Urothelium cell line (cell line): ENCODE measurements at places on chromosomes 6 and 20.

DNA sequence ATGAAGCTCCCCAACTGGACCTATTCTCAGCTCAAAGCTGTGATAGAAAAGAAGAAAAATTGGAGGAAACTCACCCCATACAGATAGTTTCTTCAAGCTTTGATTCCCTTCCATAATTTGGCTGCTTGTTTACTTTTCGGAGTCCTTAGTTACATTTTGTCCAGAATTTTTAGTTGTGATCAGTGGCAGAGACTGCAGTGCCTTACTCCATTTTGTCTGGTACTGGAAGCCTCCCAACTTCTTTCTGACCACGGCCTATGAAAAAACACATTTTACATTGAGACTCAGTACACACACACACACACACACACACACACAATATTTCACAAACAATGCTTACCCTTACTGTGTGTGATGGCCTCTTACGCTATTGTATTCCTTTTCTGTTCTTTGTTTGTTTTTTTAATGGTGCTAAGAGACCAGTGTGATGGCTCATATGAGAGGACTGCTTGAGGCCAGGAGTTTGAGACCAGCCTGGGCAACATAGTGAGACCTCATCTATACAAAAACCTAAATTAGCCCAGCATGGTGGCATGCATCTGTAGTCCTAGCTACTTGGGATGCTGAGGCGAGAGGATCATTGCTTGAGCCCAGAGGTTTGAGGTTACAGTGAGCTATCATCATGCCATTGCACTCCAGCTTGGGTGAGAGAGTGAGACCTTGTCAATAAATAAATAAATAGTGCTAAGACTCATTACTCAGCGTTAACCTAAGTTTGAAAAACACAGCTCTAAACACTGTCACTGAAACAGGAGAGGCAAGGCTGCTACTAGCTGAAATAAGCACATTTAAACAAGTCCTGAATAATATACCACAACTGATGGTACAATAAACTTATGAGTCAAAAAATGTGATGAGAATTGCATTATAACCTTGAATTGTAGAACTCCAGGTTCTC is 13.8 kb upstream of the RNF8 start:
- DNase-seq = no peak

DNA sequence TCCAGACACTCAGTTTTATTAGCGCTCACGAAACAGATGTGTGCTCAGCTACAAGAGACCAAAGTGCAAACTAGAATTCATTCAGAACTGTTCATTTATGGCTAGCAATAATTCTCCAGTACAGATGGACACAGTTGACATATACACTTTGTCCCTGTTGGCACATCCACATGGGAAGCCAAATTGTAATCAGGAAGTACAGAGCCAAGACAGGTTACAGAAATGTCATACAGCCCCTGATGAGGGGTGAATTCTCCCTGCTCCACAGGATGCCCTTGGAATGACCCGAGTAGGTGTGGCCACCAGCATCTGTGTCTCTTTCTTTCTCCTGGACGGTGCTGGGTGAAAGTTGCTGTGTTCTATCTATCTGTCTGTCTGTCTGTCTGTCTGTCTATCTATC is 7.6 kb downstream of the DHX35 start:
- no peak for DNase-seq

GRCh38 chr6:13402711-13403110 is 74.4 kb upstream of the TBC1D7 start:
- DNase-seq = no peak

GRCh38 chr6:108437821-108438220 is 122.9 kb upstream of the FOXO3 start:
- no peak for DNase-seq

GRCh38 chr20:47792021-47792618 is 6.8 kb upstream of the SULF2 start:
- peak; percentile 86 for DNase-seq

DNA sequence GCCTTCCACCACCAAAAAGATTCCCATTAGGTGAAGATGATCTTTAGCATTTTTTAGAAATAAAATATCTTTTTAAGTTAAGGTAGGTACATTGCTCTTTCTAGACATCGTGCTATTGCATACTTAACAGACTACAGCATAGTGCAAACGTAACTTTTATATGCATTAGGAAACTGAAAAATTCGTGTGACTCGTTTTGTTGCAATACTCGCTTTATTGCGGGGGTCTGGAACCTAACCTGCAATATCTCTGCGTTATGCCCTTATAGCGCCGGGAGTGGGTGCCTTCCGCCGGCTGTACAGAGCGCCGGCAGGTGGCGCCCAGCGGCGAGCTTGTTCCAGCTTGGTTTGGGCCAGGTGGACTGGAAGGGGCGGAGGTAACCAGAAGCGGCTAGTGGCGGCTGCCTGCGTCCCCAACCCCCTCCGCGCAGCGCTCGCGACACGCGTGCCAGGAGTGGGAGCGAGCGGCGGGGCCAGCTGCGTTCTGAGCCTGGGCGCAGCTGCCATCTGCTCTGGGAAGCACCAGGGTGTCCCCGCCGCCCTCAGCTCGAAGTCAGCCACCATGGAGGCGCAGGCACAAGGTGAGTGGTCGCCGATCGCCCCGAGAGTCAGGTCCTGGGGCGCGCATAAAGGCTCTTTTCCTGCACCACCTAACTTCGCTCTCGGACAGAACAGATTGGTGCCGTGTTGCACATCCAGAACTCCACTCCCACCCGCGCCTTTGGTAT is at the start of gene TPD52L1:
Gene TPD52L1, plus strand, starts transcription at position 383 of the 727 bp plus-strand sequence. Its CDS starts 179 bp downstream, at position 562.
- DNase-seq = peak; percentile 78

GRCh38 chr6:73030791-73031782 is 194.2 kb downstream of the KHDC1L start:
- no peak for DNase-seq

- no peak for DNase-seq
These were observed 15.0 kb downstream of the SPAG4 start for GRCh38 chr20:35630636-35631035.

DNA sequence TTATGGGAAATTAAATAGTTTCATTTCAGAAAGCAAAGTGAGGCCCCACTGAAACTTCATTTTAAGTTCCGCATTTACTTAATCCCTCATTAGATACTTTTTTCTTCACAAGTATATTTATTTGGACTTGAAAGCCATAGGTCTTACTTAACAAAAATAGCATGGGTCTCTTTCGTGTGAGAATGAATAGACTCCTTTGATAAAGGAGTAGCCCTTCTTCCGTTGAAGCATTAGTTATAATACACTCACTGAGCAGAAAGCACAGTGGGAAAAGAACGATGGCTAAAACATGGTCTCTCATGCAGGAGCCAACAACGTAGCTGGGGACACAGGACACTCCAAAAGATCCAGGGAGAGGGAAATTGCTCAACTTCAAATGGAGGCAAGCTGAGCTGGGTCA is 130.4 kb downstream of the SLC23A2 start:
- DNase-seq = no peak

DNA sequence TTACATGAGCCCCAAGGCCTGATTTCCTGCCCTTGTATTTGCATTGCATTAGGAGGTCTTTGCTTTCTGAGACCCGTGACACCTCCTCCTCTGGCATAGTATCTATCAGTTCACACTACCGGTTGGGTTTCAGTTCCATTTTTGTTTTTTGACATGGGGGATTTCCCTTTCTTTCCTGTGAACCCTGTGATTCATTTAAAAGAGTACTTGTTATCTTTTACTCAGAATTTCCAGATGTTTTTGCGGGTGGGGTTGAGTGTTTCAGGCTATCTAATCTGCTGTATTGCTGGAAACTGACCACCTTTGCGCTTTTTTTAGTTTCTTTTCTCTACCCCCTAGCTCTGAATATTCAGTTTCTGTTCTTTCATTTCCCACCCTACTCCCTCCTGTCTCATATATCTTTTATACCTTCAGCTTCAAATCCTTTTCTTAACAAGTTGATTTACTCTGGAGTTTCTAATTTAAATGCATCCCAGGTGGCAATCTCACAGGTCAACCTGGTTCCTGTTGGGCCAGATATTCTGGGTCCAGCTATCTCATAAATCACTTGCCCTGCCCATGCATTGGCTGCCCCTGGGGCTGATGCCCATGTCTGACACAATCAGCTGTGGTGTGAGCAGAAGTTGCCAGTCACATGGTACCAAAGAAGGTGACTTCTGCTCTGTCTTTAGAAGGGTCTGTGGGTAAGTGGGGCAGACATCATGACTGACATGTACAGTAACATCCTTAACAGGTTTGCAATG is 14.3 kb upstream of the NCOA3 start:
- DNase-seq = no peak

DNA sequence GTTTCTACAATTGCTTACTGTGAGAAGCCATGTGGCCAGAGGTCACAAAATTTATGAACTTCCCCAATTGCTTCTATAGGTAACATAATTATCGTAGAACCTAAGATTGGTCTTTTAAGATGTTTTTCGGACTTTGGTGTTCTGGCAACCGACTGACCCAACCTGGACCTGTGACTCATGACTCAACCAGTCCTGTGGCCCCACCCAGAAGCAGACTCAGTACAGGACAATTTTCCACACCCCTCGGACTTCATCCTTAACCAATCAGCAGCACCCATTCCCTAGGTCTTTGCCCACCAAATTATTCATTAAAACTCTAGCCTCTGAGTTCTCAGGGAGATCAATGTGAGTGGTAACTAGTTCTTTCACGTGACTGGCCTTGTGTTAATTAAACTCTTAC is 26.4 kb upstream of the AKAP12 start:
- no peak for DNase-seq

GRCh38 chr6:36593569-36594028 is 563 bp upstream of the SRSF3 start:
- peak; percentile 36 for DNase-seq

DNA sequence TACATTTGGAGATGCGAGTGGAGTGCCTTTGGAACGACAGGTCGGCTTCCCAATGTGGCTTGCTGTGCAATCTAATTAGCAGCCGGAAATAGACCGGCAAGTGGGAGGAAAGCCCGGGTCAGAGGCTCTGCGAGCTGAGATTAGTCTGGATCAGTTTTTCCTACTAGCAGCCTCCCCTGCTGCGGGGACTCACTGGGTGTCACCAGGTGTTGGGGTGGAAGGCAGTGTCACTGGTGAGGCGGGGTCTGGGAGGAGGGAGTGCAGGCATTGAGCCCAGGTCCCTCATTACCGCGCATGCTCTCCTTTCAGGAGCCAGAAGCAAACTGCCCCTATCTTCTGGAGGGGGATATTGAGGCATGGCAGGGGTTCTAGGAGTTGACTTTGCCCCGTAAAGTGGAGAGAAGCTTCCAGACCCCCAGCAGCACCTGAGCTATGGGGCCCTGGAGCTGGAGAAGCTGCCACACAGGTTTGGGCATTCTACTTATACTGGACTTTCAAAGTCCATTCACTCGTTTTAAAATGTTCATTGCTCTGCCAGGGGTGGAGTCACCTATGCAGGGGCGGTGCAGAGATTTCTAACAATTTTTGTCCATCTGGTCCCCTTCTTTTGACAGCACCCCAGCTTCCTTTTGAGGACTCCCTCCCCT is 11.0 kb downstream of the SULF2 start:
- no peak for DNase-seq

DNA sequence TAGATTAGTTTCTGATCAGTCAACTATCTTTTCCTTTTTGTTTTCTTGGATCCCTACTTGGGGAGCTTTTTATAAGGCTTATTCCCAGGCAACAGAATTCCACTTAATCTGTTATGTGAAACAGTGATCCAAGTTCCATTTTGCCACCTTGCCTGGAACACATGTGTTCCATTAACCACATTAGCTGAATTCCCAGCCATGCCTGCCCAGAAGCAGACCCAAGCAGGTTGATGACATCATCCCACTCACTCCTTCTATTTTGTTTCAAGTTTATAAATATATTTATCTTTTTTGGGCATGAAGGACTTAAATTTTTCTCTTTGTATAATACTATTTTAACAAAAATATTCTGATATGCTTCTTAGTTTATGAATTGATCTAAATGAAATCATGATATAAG is 587.4 kb downstream of the GRIK2 start:
- DNase-seq = no peak

- DNase-seq = peak; percentile 51
These were observed 368.9 kb upstream of the JARID2 start for GRCh38 chr6:14876778-14877613.

DNA sequence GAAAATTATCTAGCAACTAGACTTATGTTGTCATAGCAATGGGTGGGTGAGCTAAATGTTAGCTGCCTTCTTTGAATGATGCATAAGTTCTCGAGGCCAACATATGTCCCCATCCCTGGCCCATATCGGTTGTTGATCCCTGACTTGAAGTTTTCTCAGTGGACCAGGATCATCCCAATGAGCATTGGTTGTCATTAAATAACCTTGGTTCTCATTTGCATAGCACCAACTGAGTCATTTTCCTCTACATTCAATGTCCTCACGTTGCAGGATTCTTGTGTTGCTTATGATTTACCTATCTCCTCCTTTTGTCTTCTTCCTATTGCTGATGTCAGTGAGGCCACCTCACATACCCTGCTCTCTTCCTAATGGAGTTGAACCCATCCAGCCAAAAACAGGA is 12.1 kb upstream of the AHCY start:
- DNase-seq = no peak

GRCh38 chr6:93282521-93283031 is 136.8 kb downstream of the EPHA7 start:
- no peak for DNase-seq

- DNase-seq = no peak
These were observed 35.7 kb downstream of the CDH26 start for GRCh38 chr20:59993736-59994430.

GRCh38 chr6:15421945-15422733 is 176.3 kb downstream of the JARID2 start:
- DNase-seq = no peak

GRCh38 chr6:3455147-3455568 is 1.7 kb downstream of the SLC22A23 start:
- DNase-seq = no peak

DNA sequence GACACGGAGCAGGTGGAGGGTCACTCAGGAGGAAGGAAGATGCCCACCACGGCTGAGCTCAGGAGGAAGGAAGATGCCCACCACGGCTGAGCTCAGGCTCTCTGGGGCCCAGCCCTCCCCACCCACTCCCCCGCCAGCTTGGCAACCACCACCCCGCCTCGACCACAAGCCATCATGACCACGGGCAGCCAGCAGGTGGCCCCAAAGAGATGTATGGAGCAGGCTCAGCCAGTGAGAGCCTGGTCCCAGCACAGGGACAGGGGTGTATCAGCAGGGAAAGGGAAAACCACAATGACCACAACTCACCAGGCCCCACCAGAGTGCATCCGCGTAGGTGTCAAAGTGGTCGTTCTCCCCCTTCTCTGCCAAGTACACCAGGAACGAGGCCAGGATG is 30.4 kb downstream of the KCNQ2 start:
- peak; percentile 72 for DNase-seq
